ENCODE measurements at places on chromosomes 3 and 15.

GRCh38 chr3:3734881-3735280 lies 64.3 kb upstream of the LRRN1 start:
- DNase-seq: no peak

GRCh38 chr15:99455789-99456160 lies 110.0 kb upstream of the MEF2A start:
- DNase-seq: no peak

- DNase-seq: no peak
Measured at GRCh38 chr3:125186800-125187598, 25.5 kb downstream of the SLC12A8 start.

GRCh38 chr15:31579976-31580375 lies 253.3 kb downstream of the KLF13 start:
- DNase-seq: no peak

DNA sequence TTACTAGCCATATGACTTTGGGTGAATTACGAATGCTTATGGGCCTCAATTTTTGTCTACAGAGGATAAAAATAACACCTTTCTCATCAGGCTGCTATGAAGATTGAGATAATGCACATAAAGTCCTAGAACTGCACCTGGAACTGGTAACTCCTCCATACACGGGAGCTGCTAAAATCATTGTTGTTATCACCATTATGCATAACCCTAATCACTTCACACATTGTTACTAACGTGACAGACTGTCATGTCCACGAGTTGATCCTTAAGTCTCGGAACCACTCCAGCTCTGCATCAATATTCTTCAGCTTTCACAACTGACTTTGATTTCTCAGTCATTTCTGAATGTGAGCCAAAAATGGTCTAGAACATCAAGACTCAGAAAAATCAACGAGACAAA lies 64.1 kb downstream of the RFTN1 start:
- DNase-seq: no peak

DNA sequence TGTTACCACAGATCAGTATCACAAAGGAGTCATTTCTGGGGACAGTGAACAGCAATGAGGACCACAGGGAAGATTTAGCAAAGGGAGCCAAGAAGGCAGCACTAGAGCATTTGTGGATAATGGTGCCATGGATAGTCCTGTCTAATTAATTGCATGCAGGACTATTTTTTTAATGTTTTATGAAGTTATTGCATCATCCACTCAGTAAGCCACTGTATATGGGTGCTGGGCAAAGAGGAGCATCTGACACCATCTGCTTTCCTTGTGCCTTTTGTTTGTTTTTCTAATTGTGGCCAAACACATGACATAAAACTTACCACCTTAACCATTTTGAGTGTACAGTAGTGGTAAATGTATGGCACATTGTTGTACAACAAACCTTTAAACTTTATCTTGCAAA lies 301.1 kb upstream of the LRRFIP2 start:
- DNase-seq: no peak

DNA sequence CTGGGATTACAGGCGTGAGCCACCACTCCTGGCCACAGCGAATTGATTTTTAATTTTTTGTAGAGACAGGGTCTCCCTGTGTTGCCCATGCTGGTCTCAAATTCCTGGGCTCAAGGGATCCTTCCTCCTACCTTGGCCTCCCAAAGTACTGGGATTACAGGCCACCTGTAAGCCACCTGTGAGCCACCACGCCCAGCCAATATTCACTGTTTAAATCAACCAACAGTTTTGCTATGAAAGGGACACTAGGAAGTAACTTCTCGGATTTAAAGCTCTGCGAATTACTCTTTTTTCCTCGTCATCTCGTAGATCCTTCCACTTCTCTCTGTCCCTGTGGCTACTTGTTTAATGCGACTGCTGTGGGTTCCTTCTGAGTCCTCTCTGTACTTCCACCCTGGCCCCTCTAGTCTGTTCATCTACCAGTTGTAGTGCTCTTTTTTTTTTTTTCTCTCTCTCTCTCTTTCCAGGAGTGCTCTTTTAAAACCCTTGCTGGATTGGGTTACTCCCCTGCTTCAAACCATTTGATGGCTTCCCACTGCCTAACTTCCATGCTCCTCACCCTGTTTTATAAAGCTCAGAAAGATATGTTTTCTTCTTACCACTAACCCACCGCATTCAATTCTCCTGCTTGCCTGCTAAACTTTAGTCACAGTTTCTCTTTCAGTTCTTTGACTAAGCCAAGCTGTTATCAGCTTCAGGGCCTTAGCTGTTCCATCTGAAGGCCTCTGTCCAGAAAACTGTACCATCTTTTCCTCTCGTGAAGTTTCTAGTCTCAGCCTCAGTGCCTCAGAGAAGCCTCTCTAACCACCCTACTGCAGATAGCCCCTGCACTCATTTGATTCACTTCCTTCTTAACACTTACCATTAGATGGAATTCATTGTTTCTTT lies 12.4 kb downstream of the RTF1 start:
- DNase-seq: no peak

DNA sequence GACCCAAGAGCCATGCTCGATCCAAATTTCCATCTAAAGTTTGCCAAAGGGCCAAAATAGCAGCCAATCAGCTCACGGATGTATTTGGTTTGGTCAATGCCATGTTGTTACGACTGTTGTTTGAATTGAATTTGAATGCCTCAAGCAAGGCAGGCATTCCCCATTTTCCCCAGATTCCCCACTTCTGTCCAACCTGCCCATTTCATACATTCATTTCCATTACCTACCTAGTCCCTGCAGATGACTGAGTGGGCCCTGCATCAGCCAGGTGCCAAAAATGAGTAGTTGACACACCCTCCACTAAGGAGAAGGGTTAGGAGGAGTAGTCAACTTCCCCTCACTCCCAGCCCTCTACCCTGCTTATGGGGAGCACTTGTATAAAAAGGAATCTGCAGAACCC lies 51.7 kb downstream of the ANXA2 start:
- no peak for DNase-seq

- no peak for DNase-seq
Measured at GRCh38 chr3:172179680-172180399, 140.5 kb downstream of the FNDC3B start.

All from anterior cingulate cortex (tissue), 58 donors.